ENCODE measurements at places on chromosomes 4 and X.

DNA sequence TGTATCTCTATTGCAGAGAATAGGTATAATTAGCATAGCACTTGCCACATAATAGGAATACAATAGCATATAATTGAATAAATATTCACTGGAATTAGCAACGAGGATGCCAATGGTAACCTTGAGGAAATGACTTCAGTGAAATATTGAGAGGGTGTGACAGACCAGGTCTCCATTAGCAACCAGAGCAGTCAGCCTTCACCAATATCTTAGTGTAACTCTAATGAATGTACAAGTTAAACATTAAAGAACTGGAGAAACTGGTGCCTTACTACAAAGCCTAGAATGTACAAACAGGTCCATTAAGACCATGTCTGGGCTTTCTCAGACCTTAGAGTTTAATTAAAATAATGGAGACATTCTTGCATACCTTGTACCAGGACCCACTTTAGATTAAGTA, 143.0 kb downstream of the MAGEB17 start:
- DNase-seq: no peak

DNA sequence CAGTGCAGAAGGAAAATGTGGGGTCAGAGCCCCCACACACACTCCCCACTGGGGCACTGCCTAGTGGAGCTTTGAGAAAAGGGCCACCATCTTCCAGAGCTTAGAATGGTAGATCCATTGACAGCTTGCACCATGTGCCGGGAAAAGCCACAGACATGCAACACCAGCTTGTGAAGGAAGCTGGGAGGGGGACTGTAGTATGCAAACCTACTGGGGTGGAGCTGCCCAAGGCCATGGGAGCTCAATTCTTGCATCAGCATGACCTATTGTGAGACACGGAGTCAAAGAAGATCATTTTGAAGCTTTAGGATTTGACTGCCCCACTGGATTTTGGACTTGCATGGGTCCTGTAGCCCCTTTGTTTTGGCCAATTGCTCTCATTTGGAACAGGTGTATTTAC, 142.8 kb upstream of the ARHGEF9 start:
- DNase-seq: no peak

DNA sequence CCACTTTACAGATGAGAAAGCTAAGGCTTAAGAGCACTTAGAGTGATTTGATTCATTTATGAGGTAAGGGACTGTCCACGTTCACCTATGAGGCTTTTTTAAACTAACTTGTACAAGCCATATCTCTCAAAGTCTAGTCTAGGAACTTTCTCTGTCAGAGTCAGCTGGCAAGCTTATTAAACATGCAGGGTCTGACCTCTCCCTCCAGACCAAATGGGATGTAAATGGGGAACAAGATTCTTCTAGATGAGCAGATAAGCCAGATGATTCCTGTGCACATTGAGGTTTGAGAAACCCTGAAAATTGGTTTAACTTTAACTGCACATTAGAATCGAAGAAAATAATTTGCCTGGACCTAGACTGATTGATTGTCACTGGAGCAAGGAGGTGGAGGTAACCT, 160.0 kb upstream of the SPRY1 start:
- no peak for DNase-seq

DNA sequence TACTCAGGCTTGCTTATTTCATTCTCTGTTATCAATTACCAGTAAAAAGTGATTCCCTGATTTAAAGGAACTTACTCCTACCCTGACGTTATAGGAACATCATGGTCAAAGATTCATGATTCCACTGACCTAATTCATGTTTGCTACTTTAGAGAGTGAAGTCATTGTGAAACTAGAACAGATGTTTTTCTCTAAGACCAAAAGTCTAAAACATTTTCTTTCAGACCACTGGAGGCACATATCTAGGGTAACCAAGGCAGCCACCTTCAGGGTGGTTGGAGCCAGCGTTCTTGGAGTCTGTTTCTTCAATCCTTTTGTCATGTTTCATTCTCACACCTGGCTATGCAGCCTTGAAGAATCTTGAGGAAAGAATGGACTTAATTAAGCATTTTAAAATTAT, 77.8 kb downstream of the GALNTL6 start:
- no peak for DNase-seq

DNA sequence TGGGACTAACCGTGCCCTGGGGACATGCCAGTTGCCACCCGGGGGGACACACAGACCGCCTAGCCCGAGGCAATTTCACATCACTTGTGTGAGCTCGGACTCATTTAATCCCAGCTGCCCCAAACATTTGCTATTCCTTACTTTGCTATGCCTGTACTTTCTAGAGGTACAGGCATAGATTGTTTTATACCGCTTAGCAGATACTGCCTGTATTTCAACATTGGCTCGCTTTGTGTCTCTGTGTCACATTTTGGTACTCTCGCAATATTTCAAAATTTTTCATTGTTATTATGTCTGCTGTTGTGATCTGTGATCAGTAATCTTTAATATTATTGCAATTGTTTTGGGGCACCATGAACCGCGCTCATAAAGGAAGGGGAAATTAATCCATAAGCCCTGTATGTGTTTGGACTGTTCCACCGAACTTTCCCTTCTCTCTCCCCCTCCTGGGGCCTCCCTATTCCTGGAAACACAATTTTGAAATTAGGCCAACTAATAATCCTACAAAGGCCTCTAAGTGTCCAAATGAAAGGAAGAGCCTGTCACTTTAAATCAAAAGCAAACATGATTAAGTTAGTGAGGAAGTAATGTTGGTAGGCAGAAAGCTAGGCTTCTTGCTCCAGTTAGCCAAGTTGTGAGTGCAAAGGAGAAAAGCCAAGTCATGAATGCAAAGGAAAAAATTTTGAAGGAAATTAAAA, 568 bp upstream of the CASP6 start:
- no peak for DNase-seq

DNA sequence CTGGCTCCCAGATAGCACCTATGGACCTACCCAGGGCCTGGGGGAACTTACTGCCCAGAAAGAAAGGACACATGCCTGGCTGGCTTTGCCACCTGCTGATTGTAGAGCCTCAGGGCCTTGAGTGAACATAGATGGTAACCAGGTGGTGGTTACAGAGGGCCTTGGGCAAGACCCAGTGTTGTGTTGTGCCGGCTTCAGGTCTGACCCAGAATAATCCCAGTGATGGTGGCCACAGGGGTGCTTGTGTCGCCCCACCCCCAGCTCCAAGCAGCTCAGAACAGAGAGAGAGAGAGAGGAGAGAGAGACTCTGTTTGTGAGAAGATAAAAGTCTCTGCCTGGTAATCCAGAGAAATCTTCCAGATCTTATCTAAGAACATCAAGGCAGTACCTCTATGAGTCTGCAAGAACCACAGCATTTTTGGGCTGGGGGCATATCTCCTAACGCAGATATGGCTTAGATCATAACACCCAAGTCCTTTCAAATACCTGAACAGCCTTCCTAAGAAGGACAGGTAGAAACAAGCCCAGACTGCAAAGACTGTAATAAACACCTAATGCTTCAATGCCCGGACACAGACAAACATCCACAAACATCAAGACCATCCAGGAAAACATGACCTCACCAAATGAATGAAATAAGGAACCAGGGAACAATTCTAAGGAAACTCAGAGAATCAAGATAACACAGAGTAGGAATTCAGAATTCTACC, 16.3 kb upstream of the RP2 start:
- no peak for DNase-seq

DNA sequence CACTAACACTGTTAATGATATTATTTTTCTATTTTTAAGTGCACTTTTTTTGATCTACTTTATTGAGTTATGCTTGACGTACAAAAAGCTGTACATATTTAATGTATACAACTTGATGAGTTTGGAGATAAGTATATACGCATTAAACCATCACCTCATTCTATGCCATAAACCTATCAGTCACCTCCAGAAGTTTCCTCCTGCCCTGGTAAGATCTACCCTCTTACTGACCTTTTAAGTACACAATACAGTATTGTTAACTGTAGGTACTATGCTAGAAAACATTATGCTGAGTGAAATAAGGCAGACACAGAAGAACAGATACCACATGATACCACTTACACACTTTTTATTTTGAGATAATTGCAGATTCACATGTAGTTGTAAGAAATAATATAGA, 36.9 kb downstream of the INTS6L start:
- DNase-seq: no peak

DNA sequence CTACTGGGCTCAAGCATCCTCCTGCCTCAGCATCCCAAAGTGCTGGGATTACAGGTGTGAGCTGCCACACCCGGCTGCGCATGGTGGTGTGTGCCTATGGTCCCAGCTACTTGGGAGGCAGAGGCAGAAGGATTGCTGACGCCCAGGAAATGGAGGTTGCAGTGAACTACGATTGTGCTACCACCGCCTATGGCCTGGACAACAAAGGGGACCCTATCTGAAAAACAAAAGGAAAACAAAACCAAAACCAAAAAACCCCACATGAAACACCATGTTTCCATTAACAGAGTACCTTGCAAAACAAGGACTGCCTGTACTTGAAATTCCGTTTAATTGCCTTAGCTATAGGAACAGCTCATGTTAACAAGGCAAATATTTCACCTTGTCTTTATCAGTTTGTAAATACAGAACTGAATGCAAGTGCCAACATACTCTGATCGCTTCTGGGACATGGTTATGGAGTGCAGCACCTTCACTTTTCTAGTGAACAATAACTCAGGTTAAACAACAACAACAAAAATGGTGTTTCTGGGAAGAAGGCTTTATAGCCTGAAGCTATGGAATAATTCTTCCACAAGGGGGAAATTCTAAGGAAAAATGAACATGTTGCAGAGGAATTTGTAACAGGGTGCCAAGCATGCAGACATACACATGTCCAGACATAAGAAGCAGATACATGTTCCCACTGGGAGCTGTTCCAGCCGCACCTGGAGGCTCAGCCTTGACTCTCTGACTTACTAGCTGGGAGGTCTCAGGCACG, 73.2 kb upstream of the STS start:
- no peak for DNase-seq

GRCh38 chr4:59597536-59598329, 1602.4 kb upstream of the ADGRL3 start:
- no peak for DNase-seq

GRCh38 chr4:140856621-140857062, 100.5 kb upstream of the TBC1D9 start:
- no peak for DNase-seq

DNA sequence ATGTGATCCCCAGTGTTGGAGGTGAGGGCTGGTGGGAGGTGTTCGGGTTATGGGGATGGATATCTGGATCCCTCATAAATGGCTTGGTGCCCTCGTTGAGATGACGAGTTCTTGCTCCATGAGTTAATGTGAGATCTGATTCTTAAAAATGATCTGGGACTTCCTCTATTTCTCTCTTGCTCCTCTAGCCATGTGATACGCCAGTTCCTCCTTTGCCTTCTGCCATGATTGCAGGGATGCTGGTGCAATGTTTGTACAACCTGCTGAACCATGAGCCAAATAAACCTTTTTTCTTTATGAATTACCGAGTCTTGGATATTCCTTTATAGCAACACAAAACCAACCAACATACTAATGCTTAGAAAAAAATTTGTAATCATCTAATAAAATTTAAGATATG, 56.6 kb downstream of the STAP1 start:
- no peak for DNase-seq

- DNase-seq: no peak
These were observed 33.0 kb upstream of the ANXA3 start for GRCh38 chr4:78518561-78518960.

- DNase-seq: peak; percentile 27
These were observed 47.2 kb upstream of the TMEM33 start for GRCh38 chr4:41887821-41888686.

DNA sequence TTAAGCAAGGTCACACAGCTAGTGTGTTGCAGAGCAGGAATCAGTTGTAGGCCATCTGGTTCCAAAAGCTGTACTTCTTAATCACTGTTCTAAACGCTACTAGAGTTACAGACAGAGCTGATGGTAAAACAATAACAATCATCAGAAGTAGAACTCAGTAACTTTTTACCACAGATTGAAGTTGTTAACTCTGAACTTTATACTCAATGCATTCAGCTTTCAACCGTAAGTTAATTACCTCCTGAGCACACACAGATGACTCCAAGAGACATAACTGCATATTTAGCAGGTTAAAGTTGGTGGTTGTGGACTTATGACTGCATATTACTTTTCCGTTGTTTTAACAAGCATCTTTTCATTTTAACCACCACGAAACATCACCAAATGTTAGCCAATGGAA, 127.3 kb downstream of the PRSS12 start:
- no peak for DNase-seq

DNA sequence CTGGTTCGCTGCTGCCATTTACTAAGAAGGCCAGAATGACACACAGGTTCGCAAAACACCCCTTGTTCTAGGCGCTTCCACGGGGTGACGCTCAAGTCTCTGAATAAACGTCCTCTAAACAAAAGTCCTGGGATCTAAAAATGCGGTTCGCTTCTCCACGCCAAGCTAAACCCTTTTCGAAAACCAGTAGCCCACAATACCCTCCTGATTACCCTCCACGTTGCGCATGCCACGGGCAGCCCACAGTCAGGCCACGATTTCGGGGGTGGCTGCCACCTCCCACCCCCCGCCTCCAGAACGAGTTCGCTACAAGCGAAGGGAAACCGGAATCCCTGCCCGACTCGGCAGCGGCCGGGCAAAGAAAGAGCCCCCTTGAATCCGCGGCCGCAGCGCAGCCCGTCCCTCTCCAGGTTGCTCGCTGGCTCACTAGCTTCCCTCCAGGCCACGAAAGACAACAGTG, 423 bp downstream of the RPL39 start:
- DNase-seq: peak; percentile 25

GRCh38 chr4:175424111-175424510, 388.0 kb downstream of the GPM6A start:
- no peak for DNase-seq

GRCh38 chrX:69807400-69807799, 191.5 kb downstream of the EDA start:
- DNase-seq: no peak

- DNase-seq: no peak
These were observed 14.5 kb downstream of the UGT2B15 start for GRCh38 chr4:68655764-68656444.

DNA sequence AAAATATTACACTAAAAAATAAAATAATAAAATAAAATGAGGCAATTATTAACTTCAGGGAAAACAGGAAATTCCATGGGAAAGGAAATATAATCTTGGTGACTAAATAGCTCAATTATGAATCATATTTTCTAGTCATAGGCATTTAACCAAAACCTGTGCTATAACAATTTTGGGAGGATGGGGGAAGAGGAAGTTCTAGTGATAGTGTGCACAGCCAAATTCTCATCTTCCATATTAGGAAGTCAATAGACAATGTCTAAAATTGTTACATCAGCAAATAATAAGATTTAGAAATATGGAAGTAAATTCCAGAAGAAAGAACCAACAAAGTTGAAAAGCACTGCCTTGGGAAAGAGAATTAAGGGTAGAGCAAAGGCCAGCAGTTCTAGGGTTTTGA, 2.8 kb downstream of the AWAT2 start:
- no peak for DNase-seq

GRCh38 chrX:69155786-69156520, 9.3 kb downstream of the PJA1 start:
- no peak for DNase-seq

GRCh38 chr4:99076292-99076976, 12.2 kb downstream of the ADH5 start:
- DNase-seq: no peak

- DNase-seq: no peak
These were observed 87.5 kb downstream of the TRAPPC11 start for GRCh38 chr4:183746305-183747229.

All from activated T-cell treated with anti-CD3 and anti-CD28 coated beads, Interleukin-2, amount 50 U/mL, for 4 hours (primary cell).